ENCODE measurements at places on chromosomes 2 and 18.

- no peak for DNase-seq
Observed at GRCh38 chr18:21664069-21664468, 40.5 kb downstream of the ABHD3 start.

DNA sequence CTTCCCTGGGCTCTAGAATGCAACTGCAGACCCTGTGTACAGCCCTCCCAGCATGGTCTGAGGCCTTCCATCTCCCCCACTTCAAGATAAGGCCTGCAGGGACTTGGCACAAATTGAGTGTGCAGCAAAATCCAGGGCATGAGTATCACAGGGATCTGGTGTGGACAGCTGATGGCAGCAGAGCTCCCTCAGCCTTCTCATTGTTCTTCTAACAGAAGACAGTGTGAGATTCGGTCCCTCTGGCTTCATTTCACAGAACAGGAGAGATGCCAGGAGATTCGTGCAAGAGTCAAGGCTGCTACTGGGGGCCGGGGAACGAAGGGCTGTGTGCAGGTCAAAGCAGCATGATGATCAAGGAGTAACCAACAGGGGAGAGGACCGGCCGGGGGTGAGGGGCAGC, 85.8 kb downstream of the UXS1 start:
- DNase-seq = no peak

GRCh38 chr2:173997269-173997668, 32.1 kb upstream of the SP3 start:
- peak; percentile 23 for DNase-seq

DNA sequence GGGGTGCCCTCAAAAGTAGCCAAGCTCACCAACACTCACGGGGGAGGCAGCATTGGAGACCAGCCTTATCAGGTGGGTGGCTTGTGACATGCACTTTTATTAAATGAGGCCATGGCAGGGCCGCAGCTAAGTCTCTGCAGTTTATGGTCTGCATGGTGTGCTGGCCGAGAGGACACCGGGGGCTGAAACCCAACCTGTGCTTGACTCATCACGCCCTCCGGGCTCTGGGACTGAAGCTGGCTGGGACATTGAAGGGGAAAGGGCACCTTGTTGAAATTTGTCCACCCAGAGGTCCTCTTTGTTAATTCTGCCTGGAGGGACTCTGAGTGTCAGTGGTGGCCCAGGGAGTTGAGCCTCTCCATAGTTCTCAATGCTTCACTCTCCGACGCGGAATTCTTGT, 17.7 kb upstream of the NTSR2 start:
- DNase-seq = no peak

- no peak for DNase-seq
Observed at GRCh38 chr2:99695130-99695943, 205.5 kb upstream of the REV1 start.

DNA sequence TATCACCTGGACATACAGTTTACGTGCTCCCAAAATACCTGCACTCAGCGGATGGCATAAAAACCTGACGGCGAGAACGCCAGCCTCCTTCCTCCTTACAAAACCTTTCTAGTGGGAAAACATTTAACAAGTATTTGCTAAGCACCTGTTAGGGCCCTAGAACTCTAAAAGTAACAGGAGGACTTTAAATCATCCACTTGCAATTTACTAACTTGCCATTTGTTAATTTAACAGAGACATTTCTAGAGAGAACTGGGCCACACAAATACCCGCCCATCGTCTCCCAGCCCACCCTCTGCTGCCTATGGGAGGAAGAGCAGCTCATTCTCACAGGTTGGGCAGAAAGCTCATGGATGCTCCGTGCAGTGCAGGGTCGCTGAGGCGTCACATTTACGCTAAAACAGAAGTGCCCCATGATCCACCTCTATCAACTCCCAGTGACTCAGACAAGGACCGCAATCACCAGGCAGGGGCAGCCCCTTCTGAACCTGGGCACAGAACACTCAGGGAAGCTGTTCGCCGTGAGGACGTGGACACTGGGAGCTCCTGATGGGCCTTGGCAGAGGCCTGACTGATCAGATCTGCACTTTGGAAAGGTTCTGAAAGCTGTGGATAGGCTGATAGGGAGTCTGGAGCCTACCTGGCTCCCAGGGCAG, 106.9 kb downstream of the HDAC4 start:
- no peak for DNase-seq

DNA sequence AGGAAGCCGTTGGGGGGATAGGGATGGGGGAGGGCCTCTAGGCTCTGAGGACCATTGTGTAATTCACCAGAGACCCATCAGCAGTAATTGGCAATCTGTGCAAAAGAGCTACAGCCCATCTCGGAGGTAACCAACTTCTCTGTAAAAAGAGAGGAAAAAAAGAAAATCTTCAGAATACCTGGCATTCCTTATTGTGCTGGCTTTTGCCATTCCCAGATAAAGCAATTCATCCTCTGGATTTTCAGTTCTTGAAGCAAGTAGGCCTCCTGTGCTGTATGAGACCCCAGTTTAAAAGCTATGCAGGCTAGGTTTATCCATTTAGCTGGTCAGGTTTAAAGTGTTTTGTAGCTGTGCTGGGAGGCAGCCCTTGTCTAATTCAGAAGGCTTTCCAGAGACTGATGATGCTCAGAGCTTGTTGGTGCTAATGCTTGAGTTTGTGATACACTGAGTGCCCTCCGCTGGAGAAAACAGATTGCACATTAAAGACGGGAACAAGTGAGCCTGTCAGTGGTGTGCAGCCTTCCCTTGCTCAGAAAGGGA, at the start of gene LRRTM4:
TSS of gene LRRTM4 (minus strand) at position 446 of the 540 bp plus-strand sequence.
- DNase-seq = peak; percentile 54

DNA sequence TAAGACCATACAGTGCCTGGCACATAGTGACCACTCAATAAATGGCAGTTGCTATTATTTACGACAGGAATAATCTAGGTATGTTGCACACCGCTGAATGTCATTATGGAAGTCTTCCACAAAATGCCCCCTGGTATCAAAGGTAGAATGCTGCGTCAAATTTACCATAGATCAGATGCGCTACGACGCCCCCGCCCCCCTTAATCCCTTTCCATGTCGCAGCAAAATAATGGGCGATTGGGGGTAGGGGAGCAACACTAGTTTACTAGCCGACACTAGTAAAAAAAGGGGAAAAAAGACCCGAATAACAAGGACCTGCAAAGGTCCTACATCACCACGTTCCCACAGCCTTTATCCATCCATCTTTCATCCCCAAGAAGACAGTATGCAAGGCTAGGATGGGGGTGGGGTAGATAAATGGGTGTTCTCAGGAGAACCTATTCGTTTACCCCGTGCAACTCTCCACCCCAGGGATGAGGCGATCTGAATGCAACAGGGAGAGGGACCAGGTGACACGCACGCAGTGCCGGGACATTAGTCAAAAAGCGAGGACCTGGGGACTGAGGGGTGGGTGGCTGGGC, 455 bp downstream of the PREPL start:
- DNase-seq = no peak

DNA sequence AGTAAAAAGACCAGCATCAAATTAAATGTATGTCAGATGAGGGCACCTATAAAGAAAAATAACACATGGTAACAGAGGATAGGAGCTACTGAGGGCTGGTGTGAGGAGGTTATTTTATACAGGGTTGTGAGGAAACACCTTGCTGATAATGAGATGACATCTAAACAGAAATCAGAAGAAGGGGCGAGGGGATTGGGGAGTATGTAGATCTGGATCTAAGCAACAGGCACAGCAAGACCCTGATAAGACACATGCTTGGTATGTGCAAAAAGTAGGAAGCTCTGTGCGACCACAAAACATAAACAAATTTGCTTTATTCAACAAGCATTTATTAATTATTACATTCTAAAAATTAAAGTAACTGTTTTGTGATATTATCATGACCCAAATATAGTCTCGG, 295.4 kb downstream of the ZEB2 start:
- no peak for DNase-seq

DNA sequence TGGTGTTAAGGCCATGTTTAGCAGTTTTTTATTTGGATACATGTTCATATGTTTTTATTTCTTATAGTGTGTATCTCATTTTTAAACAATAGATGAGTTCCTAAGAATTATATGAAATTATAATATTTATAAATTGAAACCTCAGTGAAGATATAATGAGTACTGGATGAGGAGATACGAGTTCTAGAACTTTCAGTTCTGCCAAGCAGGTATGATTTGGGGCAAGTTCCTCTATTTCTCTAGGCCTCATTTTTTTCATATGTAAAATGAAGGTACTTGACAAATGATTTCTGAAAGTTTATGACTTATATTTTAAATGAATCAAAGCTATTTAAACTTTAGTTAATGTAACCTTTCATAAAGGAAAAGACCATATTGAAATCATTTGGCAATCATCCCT, 8.2 kb upstream of the PGAP1 start:
- no peak for DNase-seq

DNA sequence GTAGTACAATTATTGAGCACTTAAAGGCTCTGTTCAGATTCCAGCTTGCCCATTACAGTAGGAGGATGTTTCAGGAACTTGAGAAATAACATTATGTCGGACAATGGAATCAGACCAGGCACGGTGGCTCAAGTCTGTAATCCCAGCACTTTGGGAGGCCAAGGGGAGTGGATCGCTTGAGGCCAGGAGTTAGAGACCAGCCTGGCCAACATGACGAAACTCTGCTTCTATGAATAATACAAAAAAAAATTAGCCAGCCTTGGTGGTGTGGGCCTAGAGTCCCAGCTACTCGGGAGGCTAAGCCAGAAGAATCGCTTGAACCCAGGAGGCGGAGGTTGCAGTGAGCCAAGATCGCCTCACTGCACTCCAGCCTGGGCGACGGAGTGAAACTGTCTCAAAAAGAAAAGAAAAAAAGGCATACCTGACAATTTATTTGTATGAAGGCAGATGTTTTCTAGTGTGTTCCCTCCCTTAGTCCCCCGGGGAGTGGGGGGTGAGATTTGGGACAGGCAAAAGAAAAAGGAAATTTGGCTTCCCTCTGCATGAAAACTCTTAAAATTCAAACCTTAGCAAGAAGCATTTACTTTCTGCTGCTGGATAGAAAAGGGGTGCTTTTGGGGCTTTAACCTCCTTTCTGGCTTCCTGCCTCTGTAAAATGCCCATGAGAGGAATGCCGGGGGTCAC, 13.7 kb upstream of the ZNF532 start:
- no peak for DNase-seq

DNA sequence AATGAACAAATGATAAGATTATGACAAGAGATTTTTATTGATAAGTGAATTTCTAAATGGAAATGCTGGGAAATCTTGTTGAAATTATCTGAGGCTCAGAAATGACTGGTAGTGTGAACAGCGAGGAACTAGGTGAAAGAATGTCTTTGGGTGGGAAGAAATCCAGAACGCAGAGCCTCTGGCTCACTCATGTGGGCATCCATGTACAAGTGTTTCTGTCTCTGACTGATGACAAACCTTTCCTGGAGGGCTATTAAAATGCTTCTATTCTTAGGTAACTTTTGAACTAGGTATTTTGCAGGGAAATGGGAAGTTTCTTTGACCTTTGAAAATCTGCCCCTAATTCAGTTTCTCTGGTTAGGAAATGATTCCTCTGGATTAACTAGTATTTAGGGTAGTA, 598.6 kb downstream of the SLC4A3 start:
- no peak for DNase-seq

GRCh38 chr2:176107731-176108181, 676 bp downstream of the HOXD11 start:
- DNase-seq = no peak

DNA sequence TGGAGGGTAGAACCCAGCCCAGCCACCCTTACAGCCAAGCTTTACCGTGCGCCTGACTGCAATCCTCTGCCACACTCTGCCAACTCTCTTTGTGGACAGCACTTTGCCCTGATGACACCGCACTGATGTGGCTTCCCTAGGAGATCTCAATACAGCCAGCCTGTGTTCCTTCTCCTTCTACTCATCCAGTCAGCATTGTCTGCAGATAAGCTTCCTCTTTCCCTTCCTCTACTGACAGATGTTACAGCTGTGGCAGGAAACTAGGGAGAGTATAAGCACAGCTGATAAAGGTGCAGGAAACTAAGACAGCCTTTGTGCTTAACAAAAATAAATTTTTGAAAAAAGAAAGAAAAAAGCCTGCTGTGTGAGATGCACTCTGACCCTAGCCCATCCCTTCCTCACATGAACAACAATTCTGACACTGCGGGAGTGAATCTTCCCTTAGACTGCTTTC, 25.0 kb downstream of the CEP68 start:
- no peak for DNase-seq

GRCh38 chr2:73386342-73386868, 769 bp downstream of the ALMS1 start:
- DNase-seq = no peak

- no peak for DNase-seq
Observed at GRCh38 chr2:220278022-220278421, 650.6 kb downstream of the SLC4A3 start.

DNA sequence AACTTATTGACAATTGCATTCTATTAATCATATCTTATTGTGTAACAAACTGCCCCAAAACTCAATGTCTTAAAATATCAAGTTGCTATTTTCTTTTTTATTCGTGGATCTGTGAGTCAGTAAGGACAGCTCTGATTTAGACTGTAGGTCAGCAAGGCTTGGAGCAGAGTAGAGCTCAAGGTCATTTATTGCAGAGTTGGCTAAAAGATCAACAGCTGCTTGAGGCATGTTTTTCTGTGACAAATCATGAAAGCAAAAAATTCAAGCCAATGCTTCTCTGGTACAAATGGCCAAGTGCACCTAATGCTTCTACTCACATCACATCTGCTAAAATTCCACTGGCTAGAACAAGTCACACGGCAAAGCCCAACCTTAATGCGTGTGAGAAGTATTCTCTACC, 497.7 kb upstream of the LRATD1 start:
- no peak for DNase-seq

DNA sequence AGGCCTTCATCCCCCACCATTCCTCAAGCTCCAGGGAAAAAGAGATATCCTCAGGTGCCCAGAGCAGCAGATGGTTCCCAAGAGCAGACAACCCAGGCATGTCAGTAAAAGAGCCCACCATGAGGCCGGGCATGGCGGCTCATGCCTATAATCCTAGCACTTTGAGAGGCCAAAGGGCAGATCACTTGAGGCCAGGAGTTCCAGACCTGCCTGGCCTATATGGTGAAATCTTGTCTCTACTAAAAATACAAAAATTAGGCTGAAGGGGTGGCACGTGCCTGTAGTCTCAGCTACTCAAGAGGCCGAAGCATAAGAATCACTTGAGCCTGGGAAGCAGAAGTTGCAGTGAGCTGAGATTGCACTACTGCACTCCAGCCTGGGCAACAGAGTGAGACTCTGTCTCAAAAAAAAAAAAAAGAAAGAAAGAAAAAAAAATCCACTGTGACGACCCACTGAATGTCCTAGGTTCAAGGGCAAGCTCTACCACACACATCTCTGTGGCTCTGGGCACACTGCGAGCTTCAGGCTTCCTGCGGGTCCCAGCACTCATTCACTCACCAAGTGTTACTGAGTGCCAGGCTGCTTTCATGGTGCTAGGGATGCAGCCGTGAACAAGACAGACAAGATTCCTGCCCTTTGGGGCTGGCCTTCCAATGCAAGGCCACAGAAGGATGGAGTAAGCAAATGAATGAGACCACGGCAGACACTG, 6.5 kb upstream of the DUSP2 start:
- DNase-seq = no peak

Measured in anterior cingulate cortex (tissue), 58 donors.